ENCODE measurements at places on chromosomes 11 and 22.
A peak's percentile ranks its signal among the peaks of the same experiment; 100 is the strongest.

GRCh38 chr22:31953261-31953660, 8.9 kb downstream of the YWHAH start:
- no peak for DNase-seq

DNA sequence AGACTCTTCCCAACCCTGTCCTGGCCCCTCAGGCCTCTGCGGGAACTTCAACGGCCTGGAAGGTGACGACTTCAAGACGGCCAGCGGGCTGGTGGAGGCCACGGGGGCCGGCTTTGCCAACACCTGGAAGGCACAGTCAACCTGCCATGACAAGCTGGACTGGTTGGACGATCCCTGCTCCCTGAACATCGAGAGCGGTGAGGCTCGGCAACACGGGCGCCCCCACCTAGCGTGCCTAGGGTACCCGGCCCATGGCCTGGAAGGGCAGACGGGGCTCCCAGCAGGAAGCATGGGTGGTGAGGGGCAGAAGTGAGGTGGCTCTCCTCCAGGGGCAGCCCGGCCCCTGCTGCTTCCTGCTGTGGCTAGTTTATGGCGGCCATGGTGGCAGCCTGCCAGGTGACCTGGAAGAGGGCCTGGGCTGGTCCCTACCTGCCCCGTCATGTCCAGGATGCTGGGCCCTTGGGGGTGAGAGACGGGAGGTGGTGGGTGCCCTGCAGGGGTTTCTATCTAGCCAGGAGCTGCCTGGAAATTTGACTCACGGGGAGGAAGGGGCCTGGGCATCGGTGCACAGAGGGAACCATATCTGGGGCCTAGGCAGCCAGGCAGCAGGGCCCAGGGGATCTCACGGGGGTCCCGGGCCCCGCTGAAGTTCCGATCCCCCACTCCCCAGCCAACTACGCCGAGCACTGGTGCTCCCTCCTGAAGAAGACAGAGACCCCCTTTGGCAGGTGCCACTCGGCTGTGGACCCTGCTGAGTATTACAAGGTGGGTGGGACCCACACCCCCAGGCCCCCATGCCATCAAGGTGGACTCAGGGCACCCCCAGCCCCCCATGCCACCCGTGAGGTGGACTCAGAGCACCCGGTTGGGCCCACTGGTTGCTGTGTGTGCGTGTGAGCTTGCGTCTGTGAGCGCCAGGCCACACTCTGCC, 9.2 kb downstream of the MUC2 start:
- no peak for DNase-seq

DNA sequence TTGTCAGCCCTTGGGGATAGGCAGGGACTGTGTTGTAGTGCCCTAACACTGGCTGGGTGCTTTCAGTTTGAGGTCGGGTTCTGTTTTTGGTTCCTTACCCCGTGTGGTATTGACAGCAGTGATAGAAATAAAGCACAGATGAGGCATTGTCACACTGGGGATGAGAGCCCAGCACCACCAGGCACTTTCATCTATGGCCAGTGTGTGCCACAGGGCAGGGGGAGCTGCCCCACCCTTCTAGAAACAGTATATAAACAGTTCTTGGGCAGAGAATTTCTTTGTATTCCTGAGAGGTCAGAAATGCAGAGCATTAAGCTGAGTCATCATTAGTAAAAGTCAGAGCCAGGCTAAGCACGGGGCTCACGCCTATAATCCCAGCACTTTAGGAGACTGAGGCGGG, 23.1 kb upstream of the CDC42EP2 start:
- DNase-seq, result no peak

DNA sequence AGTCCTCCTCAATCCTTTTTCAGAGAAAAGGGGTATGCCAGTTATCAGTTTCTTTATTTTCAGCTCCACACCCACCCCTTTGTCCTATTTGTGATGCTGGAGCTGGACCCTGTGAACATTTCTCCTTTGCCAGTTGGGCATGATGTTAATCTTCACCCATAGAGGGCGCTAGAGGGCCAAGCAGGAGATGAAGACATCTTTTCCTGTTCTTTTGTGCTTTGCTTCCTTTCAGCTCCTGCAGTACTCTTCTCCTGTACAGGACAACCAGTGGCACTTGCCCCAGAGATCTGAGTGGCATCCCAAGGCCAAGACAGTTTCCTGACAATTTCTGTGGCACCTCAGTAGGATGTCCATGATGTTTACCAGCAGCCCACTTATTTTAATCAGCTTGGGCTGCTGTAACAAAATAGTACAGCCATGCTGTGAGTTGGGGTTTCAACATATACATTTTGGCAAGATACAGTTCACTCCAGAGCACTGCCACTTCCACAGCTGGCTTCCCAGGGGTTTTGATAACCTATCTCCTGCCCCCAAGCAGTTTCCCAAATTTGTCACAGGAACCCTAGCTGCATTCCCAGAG, 4.6 kb downstream of the SAA2 start:
- DNase-seq, result peak; percentile 7

DNA sequence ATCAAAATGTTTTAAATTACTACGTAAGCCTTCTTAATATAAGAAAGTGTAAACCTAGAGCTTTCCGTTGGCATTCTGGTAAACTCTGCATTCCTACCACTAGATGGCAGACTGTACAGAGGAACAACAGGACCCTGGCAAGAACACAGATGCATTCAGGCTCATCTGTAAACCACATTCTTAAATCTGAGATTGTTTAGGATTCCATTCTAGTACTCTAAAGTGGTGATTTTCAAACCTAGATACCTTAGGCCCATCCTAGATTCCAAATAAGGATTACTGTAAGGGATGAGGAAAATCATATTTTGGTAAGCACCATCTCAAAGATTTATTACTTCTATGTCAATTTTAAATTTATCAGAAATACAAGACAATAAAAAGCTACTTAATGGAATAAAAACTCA, 26.9 kb downstream of the PICALM start:
- no peak for DNase-seq

- DNase-seq, result no peak
Observed at GRCh38 chr11:28836285-28837081, 728.3 kb downstream of the METTL15 start.

GRCh38 chr11:72583616-72584292, 90.5 kb downstream of the PDE2A start:
- DNase-seq, result no peak

GRCh38 chr11:33692013-33692504, 8.6 kb downstream of the C11orf91 start:
- DNase-seq, result no peak

DNA sequence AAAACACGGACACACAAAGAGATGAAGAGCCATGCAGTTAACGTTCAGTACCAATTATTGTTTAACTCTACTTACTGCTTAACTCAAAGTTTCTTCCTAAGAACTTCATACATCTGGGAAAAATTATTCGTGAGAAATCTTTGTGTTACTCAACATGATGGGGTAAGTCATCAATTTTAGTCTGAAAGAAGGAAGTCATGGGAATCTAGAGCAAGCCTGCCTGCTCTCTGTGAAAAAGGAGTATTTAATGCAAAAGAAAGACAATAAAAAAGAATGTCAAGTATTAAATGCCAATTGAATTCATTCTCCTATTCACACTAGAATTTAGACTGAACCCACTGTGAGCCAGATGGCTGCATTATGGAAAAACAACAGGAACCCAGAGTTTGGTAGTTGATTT, 16.0 kb downstream of the TMEM123 start:
- no peak for DNase-seq

DNA sequence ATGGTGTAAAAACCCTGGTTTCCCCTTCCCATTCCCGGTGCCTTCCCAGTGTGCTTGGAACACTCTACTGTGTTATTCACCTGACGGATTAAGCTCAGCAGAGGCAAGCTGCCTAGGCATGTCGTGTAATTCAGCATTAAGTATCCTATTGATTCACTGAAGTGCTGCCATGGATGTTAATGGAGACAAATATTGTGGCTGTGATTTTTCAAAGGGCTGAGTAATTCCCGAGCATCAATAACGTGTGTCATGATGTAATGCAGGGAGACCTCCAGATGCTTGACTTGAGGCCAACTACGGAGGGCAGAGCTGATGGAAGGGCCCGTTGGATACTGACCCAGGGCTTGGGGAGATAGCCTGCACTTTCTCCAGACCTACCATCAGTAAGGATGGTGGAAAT, 269.0 kb downstream of the ST3GAL4 start:
- no peak for DNase-seq

- no peak for DNase-seq
Observed at GRCh38 chr11:64809781-64810241, 540 bp downstream of the MEN1 start.

DNA sequence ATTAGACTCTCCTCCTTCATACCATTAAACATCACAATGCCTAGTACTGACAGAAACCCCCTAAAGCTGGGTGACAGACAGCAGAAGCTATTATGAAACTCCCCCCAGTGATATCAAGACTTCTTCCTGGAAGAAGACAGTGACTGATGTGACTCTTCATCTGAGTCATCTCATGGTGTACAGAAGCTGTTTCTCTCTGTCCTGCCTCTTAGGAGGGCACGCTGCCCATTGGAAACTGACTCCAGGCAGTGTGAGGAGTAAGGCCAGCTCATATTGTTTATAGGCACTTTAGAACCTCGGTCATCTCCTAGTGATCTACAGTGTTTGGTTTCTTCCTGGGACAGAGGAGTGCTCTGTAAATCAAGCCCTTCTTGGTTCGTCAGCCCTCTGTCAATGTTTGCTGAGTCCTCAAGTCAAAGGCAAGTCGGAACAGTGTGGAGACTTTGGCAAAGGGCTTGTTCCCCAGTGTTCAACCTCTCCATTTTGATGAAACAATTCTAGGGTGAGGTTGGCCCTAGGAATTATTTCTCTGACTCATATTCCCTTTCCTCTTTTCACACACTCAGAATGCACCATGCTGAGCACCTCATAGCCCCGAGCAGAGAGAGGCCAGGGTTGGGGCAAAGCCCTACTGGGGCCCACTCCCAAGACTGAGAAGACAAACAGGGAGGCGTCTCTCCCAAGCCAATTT, 172.5 kb upstream of the TMEM45B start:
- DNase-seq, result no peak

DNA sequence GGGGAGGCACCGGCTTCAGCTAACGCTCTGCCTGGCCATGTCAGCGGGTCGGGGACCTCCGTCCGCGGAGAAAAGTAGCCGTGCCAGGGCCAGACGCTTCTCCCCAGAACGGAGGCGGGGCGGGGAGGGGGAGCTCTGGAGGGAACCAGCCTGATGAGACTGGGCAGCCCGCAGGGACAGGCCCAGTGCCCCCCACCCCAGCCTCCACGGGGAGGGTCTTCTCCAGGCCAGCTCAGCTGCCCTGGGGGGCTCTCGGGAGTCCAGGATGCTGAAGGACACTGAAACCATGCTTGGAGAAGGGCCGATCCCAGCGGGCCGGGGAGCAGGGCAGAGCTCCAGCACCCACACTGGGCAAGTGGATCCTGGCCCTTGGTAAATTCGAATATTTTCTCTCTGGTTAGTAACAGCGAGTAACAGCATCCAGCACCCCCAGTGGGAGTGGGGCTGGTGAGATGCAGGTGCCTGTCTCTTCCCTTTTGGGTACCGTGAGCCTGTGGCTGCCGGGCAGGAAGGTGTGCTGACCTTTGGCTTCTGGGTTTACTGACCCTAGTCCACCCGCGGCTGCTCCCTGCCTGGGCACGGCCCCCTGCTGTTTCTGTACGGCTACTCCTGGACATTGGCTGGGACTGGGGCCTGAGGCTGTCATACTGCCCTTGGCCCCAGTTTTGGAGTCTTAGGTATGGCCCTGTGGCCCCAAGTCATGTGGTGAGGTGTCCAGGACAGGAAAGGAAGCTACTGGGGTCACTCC, 35.8 kb downstream of the GRAMD4 start:
- DNase-seq, result no peak

DNA sequence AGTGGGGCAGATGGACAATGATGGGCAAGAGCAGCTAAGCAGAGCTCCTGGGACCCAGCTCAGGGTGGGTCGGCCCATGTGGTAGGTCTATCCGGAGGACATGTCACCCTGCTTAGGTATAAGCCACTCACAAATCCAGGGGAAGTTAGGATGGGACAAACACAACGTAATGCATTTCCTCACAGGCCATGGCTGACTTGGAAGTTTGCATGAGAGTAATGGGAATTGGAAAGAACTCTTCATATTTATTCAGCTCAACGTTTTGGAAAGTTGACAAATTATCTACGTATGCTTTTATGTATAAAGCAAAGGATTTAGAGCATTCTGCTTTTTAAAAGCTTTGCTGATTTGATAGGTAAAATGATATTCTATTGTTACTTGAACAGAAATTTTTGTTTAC, 74.9 kb downstream of the SMCO4 start:
- DNase-seq, result no peak

GRCh38 chr11:18408558-18409291, 3.4 kb upstream of the LDHC start:
- DNase-seq, result no peak

- DNase-seq, result no peak
Observed at GRCh38 chr22:20663941-20664593, 109.8 kb upstream of the SERPIND1 start.

GRCh38 chr11:74605403-74605802, 13.0 kb downstream of the POLD3 start:
- DNase-seq, result no peak

DNA sequence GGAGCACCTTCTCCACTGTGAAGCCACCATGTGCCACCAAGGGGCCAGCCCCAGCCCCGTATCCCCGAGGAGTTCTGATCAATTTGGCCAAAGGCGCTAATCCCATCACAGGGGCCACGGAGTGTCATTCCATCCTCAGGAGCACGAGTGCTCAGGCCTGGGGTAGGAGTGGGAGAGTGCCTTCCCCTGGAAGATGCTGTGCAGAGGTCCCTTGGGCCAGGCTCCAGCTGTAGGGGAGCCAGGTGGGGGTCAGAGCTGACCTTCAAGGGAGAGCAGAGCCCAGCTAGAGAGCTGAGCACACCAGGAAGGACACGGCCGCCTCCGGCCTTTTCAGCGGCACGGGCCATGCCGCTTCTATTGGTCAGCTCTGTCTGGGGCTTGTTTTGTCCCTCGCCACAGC, 1459.9 kb downstream of the BRD1 start:
- DNase-seq, result no peak

- no peak for DNase-seq
Observed at GRCh38 chr11:4086575-4087353, 7.8 kb upstream of the RRM1 start.

- no peak for DNase-seq
Observed at GRCh38 chr11:61626580-61627380, 45.9 kb upstream of the SYT7 start.

- no peak for DNase-seq
Observed at GRCh38 chr22:27840436-27840835, 38.9 kb upstream of the MN1 start.

- no peak for DNase-seq
Observed at GRCh38 chr11:118628432-118628831, 21.0 kb downstream of the PHLDB1 start.

GRCh38 chr11:66238786-66239413, 29.5 kb upstream of the RAB1B start:
- DNase-seq, result no peak

GRCh38 chr11:103110391-103110790, 1.2 kb downstream of the DYNC2H1 start:
- no peak for DNase-seq

GRCh38 chr11:35598254-35599125, 19.8 kb upstream of the FJX1 start:
- no peak for DNase-seq

GRCh38 chr11:44659641-44660040, 67.1 kb upstream of the TSPAN18 start:
- no peak for DNase-seq

GRCh38 chr11:77052518-77052917, 14.3 kb upstream of the CAPN5 start:
- DNase-seq, result no peak

Measured in stimulated activated CD8-positive, alpha-beta memory T cell treated with anti-CD3 and anti-CD28 coated beads, Interleukin-15, amount 100 ng/mL, for 24 hours (primary cell).